ENCODE measurements at places on chromosomes 5 and 9.
A peak's percentile ranks its signal among the peaks of the same experiment; 100 is the strongest.

DNA sequence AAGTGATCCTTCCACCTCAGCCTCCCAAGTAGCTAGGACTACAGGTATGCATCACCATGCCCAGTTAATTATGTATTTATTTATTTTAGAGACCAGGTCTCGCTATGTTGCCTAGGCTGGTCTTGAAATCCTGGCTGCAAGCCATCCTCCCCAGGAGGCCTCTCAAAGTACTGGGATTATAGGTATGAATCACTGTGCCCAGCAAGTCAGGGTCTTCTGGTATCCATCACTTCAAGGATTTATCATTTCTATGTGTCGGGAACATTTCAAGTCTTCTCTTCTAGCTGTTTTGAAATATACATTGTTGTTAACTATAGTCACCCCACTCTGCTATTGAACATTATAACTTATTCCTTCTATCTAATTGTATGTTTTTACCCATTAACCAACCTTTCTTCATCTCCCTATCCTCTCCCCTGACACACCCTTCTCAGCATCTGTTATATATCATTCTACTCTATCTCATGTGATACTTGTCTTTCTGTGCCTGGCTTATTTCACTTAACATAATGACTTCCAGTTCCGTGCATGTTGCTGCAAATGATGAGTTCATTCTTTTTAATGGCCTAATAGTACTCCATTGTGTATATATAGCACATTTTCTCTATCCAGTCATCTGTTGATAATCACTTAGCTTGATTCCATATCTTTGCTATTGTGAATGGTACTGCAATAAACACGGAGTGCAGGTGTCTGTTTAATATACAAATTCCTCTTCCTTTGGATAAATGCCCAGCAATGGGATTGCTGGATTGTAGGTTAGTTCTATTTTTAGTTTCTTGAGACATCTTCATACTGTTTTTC lies 26.4 kb downstream of the UTP15 start:
- no peak for DNase-seq

DNA sequence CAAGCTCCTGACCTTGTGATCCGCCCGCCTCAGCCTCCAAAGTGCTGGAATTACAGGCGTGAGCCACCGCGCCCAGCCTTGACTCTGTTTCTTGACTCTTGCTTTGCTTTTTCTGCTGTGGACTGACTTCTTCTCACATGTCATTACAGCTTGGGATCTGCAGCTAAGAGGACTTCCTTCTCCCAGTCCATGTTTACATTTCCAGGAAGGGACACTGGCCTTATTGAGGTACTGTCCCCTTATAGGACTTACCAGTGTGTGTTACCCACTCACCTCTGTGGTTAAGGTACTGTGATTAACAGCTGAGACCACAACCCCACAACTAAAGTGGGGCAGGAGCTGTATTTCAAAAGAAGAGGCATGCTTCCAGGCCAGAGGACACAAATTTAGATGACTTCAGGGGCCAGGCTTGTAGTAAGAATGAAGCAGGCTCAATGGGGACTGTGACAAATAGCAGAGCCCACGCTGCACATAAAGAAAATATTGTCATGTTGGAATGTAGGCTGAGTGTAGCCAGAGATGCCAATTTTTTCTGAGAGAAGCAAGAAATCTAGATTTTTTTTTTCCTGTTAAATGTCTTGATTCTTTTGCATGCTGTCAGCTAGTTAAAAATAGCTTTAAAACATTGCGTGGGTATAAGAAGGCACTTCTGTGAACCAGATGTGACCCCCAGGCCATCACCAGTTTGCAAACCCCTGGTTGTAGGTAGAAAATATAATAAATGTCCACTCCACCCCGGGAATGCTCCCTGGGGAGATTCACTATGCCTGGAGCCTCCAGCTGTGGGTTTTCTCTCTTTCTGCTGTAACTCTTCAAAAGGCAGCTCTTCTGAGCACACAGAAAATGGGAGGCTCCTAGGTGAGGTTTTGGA lies 75.0 kb downstream of the PTPDC1 start:
- DNase-seq = no peak

DNA sequence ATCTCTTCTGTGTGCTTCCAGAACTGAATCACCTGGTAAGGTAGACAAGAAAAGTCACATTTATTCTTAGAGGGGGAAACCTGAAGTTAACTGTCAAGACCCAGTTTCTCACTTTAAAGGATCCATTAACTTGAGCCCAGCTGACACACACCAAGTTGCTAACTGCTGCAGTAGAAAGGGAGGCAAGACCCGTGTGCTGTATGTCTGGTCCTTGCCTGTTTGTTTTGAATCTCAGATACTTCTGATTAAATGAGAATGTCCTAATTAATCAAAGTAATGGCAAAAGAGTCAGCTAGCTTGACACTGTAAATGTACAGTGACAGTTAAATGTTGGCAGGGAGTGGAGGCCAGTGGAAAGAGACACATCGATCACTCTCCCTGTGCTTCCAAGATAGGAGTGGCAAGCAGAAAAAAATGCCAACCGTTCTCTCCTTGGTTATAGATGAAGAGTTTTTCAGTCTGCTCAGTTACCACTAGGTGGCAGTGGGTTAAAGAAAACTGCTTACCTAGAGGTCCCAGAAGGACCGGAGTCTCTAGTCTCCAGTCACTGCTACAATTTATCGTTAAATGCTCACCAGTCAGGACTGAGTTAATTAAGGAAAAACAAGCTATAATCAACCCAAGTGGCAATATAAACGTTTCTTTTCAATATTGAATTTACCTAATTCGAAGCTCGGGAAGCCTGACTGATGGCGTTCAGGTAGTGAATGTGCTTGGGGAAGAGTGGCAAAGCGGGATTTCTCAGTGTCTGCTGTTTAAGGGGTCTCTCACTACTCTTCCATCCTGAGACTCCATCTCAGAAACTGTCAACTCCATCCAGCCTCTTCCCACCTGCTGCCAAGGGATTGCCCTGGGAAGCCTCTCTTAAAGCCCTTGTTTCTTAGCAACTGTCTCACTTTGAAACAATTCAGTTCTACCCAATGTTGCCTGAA lies 18.4 kb downstream of the LSM11 start:
- peak; percentile 67 for DNase-seq

- no peak for DNase-seq
These were observed 197.1 kb downstream of the MED10 start for GRCh38 chr5:6181147-6181729.

- no peak for DNase-seq
These were observed 354.9 kb downstream of the CETN3 start for GRCh38 chr5:90054612-90055011.

- DNase-seq = no peak
These were observed 178.1 kb downstream of the SGCD start for GRCh38 chr5:156505101-156505500.

GRCh38 chr5:135615581-135616260 lies 36.9 kb upstream of the CXCL14 start:
- DNase-seq = no peak
